A673 (cell line): ENCODE measurements at places on chromosomes 12 and 14. TPM values are rescaled to one million over a fixed set of nuclear protein-coding genes. Genes with fewer than 3 reads are reported as not detected.

Gene RESF1
- 48.2 and 63.7 TPM in 2 replicates for total RNA-seq

Gene TRPV4
- total RNA-seq: 0.11 and 0.33 TPM in 2 replicates

Gene MYH7
- total RNA-seq: not detected in 2 replicates

Gene TSPAN19
- not detected in 2 replicates for total RNA-seq

Gene KLHL33
- 0.04 and 0.13 TPM in 2 replicates for total RNA-seq

Gene ARG2
- 32.1 and 35.6 TPM in 2 replicates for total RNA-seq

Gene SIX1
- total RNA-seq: 24.0 and 25.0 TPM in 2 replicates

Gene SERPINA10
- total RNA-seq: not detected in 2 replicates

Gene ANO2
- total RNA-seq: not detected in 2 replicates

Gene PARP2
- total RNA-seq: 67.8 and 67.9 TPM in 2 replicates

Gene OR6C3
- not detected in 2 replicates for total RNA-seq

Gene SLC5A8
- total RNA-seq: not detected in 2 replicates

Gene GARIN6
- not detected in 2 replicates for total RNA-seq

Gene RBMS2
- 29.7 and 37.5 TPM in 2 replicates for total RNA-seq

Gene KLHDC1
- 1.3 TPM in 2 replicates for total RNA-seq

Gene GLS2
- total RNA-seq: 0.24 TPM in 1 of 2 replicates, not detected in the other

Gene CMKLR1
- 0.24 and 0.57 TPM in 2 replicates for total RNA-seq

Gene DIO2
- 0.09 TPM in 1 of 2 replicates, not detected in the other for total RNA-seq

Gene GPD1
- 0.58 and 1.3 TPM in 2 replicates for total RNA-seq

Gene ACOT6
- not detected in 2 replicates for total RNA-seq

Gene TXNRD1
- 196 and 226 TPM in 2 replicates for total RNA-seq

Gene CDCA3
- 98.0 and 107 TPM in 2 replicates for total RNA-seq

Gene EFS
- total RNA-seq: 55.9 and 60.9 TPM in 2 replicates

Gene POLE2
- 39.5 and 42.1 TPM in 2 replicates for total RNA-seq

Gene KRT2
- total RNA-seq: not detected in 2 replicates

Gene ZNF891
- total RNA-seq: 2.9 TPM in 2 replicates

Gene KCNJ8
- not detected in 2 replicates for total RNA-seq

Gene PLEKHH1
- total RNA-seq: 8.9 and 13.7 TPM in 2 replicates

Gene KCNC2
- not detected in 2 replicates for total RNA-seq

Gene POTEM
- total RNA-seq: not detected in 2 replicates

Gene KLRC2
- total RNA-seq: not detected in 2 replicates

Gene CRIP1
- total RNA-seq: 42.4 and 47.7 TPM in 2 replicates

Gene SLC25A47
- total RNA-seq: not detected in 2 replicates

Gene TEAD4
- total RNA-seq: 35.0 and 39.8 TPM in 2 replicates

Gene TRAF3
- total RNA-seq: 48.2 and 49.3 TPM in 2 replicates

Gene RNF212B
- not detected in 2 replicates for total RNA-seq

Gene CKB
- total RNA-seq: 118 and 183 TPM in 2 replicates

Gene KRT5
- total RNA-seq: 0.48 and 0.67 TPM in 2 replicates

Gene GAPDH
- 5,579 and 5,657 TPM in 2 replicates for total RNA-seq

Gene EEA1
- total RNA-seq: 33.2 and 35.7 TPM in 2 replicates

Gene DNAJC22
- 1.9 and 3.0 TPM in 2 replicates for total RNA-seq

Gene GSKIP
- 21.3 and 21.6 TPM in 2 replicates for total RNA-seq

Gene TPPP2
- total RNA-seq: not detected in 2 replicates

Gene ARHGDIB
- 88.1 and 122 TPM in 2 replicates for total RNA-seq

Gene RHEBL1
- total RNA-seq: 1.3 and 1.6 TPM in 2 replicates

Gene KRT3
- total RNA-seq: not detected in 2 replicates

Gene INHBC
- not detected in 2 replicates for total RNA-seq

Gene HELB
- 4.1 and 4.6 TPM in 2 replicates for total RNA-seq

Gene GLT1D1
- not detected in 2 replicates for total RNA-seq

Gene HEATR5A
- 16.0 and 19.0 TPM in 2 replicates for total RNA-seq

Gene OVCH1
- 0.09 TPM in 1 of 2 replicates, not detected in the other for total RNA-seq

Gene CSRP2
- total RNA-seq: 46.6 and 59.6 TPM in 2 replicates

Gene SYNE3
- 6.3 and 6.4 TPM in 2 replicates for total RNA-seq

Gene NFATC4
- 38.1 and 69.0 TPM in 2 replicates for total RNA-seq

Gene NINJ2
- 0.42 TPM in 1 of 2 replicates, not detected in the other for total RNA-seq

Gene ANKRD13A
- total RNA-seq: 19.8 and 22.6 TPM in 2 replicates
